ENCODE measurements at places on chromosomes 11 and 22. TPM values are rescaled to one million over a fixed set of nuclear protein-coding genes. Genes with fewer than 3 reads are reported as not detected.

DNA sequence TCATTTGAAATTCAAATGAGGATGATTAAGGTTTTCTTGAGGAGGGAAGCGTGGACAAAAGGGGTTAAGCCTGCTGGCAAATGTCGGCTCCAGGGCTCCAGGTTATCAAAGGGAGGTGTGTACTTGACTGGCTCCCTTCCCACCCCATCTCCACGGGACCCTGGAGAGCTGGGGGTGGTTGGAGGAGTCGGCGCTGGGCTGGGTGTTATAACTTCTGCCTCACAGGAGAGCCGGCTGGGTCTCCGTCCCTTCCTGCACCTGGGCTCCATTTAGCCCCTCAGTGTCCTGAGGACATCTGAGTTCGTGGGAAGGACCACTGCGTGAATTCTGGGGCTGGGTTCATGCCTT, 15.6 kb downstream of the POU2F3 start:
- DNase-seq, result no peak

GRCh38 chr11:70307176-70307575, 36.7 kb downstream of the PPFIA1 start:
- no peak for DNase-seq

KCNK4 gene
- total RNA-seq, result not detected

DNA sequence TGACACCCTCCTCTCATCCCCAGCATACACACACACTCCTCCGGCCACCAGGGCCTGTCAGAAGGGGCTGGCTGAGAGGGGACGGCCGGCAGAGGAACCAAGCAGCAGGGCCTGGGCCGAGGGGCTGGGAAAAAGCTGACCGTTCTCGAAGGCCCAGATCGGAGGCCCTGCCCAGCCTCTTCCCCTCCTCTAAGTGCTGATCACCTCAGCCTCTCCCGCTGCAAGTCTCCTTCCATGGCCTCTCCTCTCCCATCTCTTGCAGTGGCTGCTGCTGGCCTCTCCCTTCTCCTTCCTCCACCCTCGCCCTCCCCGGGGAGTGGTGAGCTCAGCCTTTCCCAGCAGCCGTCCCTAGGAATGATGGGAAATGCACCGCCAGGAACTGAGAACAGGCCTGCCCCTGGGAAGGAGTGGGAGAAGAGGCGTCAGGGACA, 39.6 kb downstream of the ARRB1 start:
- DNase-seq, result peak; percentile 89

- no peak for DNase-seq
Observed at GRCh38 chr22:49178246-49179005, 649.2 kb downstream of the BRD1 start.

- DNase-seq, result no peak
Observed at GRCh38 chr22:39457198-39457555, 365 bp downstream of the MGAT3 start.

- no peak for DNase-seq
Observed at GRCh38 chr11:77171885-77172665, 44.0 kb downstream of the MYO7A start.

DNA sequence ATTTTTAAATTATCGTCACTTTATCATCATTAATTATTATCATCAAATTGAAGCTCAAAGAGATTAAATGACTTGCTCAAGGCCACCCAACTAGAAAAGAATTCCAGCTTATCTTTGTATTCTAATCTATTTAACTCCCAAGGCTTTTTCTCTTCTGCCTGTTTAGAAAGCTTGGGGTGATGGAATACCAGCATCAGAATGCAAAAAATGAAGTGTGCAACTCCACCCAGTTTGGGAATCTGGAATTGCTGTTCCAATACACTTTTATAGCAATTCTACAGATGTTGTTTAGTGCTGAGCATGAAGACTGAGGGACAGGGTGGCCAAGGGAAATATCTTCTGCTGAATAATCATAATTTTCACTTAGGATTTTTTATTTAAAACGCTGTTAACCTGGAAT, 97.2 kb upstream of the FIBIN start:
- no peak for DNase-seq

CCDC90B gene
- total RNA-seq, result 20.0 TPM

OR52I1 gene
- total RNA-seq, result not detected

DAGLA gene
- 12.2 TPM for total RNA-seq

GRCh38 chr22:23128269-23129108, 13.3 kb downstream of the RSPH14 start:
- DNase-seq, result peak; percentile 54

- no peak for DNase-seq
Observed at GRCh38 chr11:73415854-73416615, 39.8 kb downstream of the RELT start.

OR51B4 gene
- not detected for total RNA-seq

DNA sequence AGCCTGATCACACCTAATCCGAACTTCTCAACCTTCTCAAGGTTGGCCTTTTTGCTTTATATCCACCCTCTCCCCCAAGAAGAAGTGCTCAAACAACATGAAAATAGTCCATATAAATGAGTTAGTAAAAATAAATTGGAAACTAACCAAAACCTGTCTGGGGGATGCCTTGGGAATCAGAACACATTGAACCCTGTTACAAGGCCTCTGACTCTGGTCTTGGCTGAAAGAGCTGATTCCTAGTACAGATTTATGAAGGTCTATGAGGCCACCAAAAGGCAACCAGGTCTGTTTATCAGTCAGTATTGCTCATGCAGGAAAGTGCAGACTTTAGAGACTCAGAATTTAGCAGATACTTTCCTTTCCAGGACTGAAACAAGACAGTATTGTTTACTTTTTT, 49.7 kb downstream of the NRXN2 start:
- no peak for DNase-seq

DNA sequence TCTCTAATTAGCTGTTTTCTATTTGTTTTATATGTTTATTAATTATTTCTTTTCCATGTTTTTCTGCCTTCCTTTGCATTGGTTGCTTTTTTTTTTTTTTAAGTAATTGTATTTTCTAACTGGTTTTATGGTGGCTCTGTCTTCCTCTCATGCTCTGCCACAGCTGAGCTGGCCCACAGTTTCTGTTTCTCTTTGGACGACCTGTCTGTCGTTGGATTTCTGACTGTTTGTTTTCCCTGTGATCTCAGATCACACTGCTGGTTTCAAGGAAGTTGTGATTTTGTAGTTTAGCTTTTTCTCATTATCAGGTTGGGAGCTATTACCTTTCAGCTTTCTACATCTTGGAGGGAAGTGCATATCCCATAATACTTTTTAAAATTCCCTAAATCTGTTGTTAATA, 15.9 kb upstream of the OR6M1 start:
- DNase-seq, result peak; percentile 23

DNA sequence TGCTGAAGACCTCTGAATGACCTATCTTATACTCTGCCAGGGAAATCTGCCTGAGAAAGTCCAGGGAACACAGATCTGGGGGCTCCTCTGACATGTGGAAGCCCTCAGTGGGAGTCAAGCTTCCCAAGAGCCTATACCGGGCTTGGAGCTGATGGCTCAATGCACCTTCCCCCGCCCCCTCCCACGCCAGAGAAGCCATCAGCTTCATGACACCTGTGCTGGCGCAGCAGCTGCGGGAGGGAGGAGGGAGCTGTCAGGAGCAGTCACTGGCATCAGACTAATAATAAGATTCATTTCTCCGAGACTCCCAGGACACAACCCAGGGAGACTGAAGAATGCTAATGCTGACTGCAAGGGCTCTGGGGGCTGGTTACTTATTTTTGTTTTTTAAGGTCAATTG, 47.8 kb downstream of the SPATA19 start:
- DNase-seq, result no peak

OR51I1 gene
- not detected for total RNA-seq

DNA sequence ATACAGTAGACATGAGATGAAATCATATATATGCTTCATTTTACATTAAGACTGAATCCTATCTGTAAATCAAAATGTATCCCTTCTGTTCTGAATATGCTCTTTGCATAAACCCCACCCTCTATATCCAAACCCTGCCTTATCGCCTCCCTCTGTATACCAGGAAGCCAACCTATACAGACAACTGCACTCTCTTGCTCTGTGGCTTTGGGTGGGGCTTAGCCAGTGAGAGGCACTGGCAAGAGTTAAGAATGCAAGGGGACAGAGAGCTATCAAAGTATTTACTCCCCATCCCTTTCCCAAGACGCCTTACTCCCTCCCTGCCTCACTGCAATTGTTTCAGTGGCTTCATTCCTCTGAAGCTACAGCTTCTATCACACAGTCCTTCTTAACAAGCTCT, 309.8 kb downstream of the TTC28 start:
- DNase-seq, result no peak

GRCh38 chr22:49207008-49208003, 620.4 kb downstream of the BRD1 start:
- DNase-seq, result peak; percentile 7

ARVCF gene
- 12.2 TPM for total RNA-seq

ZNF74 gene
- 5.5 TPM for total RNA-seq

- no peak for DNase-seq
Observed at GRCh38 chr11:27514558-27514957, 8.0 kb upstream of the LIN7C start.

All from left colon (tissue), 2 donors.